ENCODE measurements at places on chromosomes 7 and 10.

DNA sequence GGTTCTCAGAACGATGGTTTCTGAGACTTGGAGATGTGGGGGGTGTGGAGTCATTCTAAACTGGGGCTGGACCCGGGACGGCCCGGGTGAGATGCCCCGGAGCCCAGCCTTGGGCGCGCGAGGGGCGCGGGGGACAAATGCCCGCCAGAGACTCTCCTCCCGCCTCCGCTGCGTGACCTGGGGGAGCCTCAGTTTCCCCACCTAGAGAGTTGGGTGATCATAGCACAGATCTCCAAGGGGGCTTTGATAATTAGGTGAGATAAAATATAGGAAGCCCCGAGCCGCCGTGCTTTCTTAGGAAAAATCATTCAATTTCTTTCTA lies 658 bp upstream of the FZD8 start:
- DNase-seq: no peak

DNA sequence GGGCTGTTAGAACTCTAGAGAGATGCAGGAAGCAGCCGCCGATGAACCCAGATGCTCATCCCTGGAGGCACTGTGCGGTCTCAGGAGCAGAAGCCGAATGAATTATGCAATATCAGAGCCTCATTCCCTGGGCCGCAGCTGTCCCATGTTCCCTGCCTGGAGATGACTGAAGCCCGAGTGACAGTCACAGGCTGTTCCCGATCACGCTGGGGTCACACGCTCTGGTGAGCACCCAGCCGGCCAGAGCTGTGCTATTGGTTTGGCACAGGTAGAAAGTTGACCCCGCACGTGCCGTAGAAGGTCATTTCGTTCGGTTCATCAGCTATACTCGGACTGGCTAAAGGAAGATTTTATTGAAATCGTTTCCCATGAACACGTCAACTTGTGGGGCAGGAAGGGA lies 140.5 kb upstream of the SH2B2 start:
- DNase-seq: peak; percentile 66

DNA sequence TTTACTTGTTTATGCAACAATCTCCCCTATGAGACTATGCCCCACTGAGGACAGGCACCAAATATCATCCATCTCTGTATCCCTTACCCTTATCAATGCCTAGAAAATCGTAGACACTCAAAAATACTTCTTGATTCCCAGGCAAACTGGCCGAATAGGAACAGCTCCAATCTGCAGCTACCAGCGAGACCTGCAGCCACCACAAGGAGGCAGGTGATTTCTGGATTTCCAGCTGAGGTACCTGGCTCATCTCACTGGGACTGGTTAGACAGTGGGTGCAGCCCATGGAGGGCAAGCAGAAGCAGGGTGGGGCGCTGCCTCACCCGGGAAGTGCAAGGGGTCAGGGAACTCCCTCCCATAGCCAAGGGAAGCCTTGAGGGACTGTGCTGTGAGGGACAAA lies 10.8 kb upstream of the PPP1R3C start:
- DNase-seq: no peak

GRCh38 chr7:70736715-70737460 lies 395.1 kb upstream of the GALNT17 start:
- DNase-seq: no peak

- DNase-seq: peak; percentile 76
Observed at GRCh38 chr7:141071260-141071854, 2.5 kb upstream of the TMEM178B start.

DNA sequence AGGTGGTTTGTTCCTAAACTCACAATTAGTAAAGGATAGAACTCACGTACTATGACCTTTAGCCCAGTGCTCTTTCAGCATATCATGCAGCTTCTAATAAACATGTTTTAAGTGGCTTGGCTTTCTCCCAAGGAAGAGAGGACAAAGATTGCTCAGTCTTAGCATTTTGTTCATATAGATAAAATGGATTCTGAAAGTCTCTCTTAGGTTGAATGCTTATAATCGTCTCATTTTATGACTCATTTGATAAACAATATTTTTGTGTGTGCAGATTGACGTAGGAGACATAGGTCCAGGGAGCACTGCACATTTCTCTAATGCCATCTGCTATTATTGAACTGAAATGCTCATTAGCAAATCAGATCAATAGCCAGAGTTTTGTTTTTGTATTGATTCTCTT lies 44.8 kb downstream of the GNAT3 start:
- no peak for DNase-seq

DNA sequence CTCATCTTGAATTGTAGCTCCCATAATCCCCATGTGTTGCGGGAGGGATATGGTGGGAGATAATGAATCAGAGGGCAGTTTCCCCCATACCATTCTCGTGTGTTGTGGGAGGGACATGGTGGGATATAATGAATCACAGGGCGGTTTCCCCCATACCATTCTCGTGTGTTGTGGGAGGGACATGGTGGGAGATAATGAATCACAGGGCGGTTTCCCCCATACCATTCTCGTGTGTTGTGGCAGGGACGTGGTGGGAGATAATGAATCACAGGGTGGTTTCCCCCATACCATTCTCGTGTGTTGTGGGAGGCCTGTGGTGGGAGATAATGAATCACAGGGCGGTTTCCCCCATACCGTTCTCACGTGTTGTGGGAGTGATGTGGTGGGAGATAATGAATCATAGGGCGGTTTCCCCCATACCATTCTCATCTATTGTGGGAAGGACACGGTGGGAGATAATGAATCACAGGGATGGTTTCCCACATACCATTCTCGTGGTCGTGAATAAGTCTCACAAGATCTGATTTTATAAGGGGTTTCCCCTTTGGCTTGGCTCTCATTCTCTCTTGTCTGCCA lies 271.0 kb downstream of the MAD1L1 start:
- no peak for DNase-seq

GRCh38 chr10:125113691-125114371 lies 46.5 kb downstream of the CTBP2 start:
- no peak for DNase-seq

GRCh38 chr7:108613147-108613948 lies 43.7 kb downstream of the DNAJB9 start:
- DNase-seq: peak; percentile 48

DNA sequence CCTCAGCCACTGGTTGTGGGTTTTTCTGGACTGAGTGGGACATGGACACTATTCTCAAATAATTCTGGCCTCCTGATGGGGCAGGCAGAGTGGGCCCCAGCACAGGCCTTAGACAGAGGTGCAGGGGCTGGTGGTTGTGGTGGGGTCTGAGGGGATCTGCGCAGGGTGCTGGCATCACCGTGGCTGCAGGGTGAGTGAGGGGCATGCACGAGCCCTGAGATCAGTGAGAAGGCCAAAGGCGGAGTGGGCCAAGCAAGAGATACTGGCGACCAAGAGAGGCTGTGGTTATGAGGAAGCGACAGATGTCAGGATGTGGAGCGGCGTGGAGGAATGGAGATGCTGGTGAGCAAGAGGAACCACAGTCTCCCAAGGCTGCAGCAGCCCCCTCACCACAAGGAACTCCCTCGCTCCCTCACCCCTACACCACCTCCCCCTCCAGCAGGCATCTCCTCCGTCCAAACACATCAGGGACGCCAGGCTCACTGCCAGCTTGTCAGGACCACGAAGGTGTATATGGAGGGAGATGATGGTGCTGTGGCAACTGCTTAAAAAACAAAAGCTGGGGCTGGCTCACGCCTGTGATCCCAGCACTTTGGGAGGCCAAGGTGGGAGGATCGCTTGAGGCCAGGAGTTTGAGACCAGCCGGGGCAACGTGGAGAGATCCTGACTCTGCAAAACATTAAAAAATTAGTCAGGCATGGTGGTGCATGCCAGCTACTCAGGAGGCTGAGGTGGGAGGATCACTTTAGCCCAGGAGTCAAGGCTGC lies 9.6 kb downstream of the PRF1 start:
- DNase-seq: no peak

- no peak for DNase-seq
Observed at GRCh38 chr7:70303780-70304179, 705.5 kb downstream of the AUTS2 start.

- no peak for DNase-seq
Observed at GRCh38 chr7:69624435-69625230, 26.4 kb downstream of the AUTS2 start.

- DNase-seq: no peak
Observed at GRCh38 chr7:100573691-100574361, at the start of gene SAP25. SAP25 (minus strand) TSS chr7:100573900; CDS start chr7:100573742, 158 bp downstream.

GRCh38 chr7:66641526-66641871 lies 12.8 kb downstream of the KCTD7 start:
- peak; percentile 44 for DNase-seq

- no peak for DNase-seq
Observed at GRCh38 chr10:70343712-70344111, 38.7 kb downstream of the LRRC20 start.

Measured in globus pallidus (tissue), 1 donor.